ENCODE measurements at places on chromosomes 2 and 18. TPM values are rescaled to one million over a fixed set of nuclear protein-coding genes. Genes with fewer than 3 reads are reported as not detected.

DNA sequence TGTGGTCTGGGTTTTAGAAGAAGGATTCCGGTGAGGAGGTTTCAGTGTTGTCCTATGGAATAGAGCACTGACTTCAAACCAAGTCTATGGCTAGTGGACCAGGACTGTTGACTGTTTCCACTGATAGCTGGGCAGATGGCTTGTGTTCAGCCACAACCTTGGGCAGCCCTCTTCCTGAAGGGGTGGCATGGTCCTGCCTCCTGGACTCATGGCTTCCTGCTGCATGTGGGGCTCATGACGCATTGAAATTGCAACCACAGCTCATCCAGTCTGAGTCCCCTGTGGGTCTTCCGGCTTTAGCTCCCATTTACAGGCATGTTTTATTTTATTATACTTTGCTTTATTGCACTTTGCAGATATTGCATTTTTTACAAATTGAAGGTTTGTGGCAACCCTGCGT is 105.0 kb downstream of the B3GNT2 start:
- DNase-seq: no peak

GRCh38 chr2:70356941-70357683 is 55.2 kb upstream of the FAM136A start:
- no peak for DNase-seq

Gene EPB41L3
- 2.7 TPM for total RNA-seq

GRCh38 chr2:60158262-60158661 is 395.2 kb downstream of the BCL11A start:
- DNase-seq: no peak

- DNase-seq: peak; percentile 67
These were observed 463 bp downstream of the SMC6 start for GRCh38 chr2:17752892-17753802.

- DNase-seq: peak; percentile 59
These were observed 69.9 kb upstream of the MAPRE2 start for GRCh38 chr18:34971313-34971712.

Gene CYBRD1
- 43.7 TPM for total RNA-seq

DNA sequence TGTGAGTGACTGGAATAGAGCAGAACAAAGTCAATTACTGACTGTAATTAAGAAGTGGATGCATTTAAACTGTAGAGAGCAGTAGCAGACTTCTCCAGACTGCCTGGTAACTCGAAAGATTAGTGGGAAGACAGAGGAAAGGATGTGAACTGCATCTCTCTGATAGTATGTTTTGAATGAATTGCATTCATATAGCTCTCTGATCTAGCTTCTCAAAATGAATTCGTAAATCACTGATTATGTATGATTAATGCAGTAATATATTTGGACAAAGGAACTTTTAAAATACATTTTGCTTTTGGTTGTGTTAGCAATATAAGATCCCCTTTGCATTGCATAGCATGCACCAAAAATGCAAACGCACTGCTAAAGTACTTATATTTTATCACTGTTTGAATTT is 304.0 kb downstream of the ARHGAP15 start:
- peak; percentile 26 for DNase-seq

- no peak for DNase-seq
These were observed 11.9 kb upstream of the NMUR1 start for GRCh38 chr2:231542136-231542535.

DNA sequence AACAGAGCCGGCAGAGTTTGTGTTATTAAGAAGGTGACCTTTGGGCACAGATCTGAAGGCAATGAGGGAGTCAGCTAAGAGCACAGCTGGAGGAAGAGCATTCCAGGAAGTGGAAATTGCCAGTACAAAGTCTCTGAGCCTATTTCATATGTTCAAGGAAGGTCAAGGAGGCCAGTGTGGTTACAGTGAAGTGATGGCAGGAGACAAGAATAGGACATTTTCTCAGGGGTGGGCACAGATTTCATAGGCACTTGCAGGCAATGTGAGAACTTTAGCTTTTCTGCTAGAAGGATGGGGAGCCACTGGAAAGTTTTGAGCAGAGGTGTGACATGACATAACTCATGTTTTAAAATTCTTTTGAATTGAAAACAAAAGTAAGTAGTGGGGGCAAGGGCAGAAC is 50.3 kb downstream of the ARHGAP25 start:
- no peak for DNase-seq

DNA sequence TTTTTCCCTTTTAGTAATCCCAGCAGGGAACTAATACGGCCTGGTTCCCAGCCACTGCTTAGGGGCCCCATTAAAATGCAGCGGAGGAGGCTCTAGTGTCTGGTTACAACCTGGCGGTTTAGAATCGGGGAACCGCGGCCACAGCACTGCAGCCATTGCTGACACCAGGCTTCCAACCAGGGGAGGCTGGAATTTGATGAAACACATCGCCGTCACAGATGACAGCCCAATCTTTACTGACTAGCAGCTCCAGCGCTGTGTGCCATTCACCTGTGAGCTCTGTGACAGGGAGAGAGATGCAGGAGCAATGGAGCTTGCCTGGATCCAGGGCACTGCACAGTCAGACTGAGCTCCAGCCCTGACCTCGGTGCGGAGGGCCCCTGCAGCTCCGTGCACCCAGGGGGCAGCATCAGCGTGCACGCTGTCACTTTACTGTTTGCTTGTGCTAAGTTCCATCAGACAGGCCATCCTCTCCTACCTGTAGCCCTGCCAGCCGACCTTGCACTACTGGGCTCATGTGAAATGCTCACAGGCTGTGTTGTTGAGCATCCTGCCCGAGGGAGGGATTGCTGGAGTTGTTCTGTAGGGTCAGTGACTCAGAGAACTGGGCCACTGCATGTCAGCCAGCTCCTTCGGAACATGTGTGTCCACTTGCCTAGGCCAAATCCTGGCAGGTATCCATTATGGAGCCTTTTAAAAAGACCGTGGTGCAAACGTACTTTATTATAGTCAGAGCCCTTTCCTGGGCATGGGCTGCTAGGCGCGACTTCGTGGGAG is 203.5 kb downstream of the SEPTIN10 start:
- DNase-seq: no peak

Gene ANKRD30B
- total RNA-seq: 0.57 TPM

GRCh38 chr2:99836690-99837605 is 305.4 kb downstream of the AFF3 start:
- DNase-seq: no peak

DNA sequence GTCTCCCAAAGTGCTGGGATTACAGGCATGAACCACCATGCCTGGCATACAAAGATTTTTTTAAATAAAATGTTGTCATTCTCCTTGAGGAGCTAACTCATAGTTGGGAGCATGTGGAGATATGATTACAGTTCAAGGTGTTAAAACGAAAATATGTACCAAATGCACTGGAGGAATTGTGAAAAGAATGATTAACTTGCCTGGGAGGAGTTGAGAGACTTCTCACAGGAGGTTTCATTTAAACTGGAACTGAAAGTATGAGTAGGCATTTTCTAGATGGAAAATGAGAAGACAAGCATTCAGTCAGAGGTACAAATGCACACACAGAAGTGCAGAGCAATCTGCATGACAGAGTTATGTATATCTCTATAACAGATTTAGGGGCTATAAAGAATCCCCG is 126.6 kb upstream of the PDE1A start:
- no peak for DNase-seq

Gene PDE1A
- 3.7 TPM for total RNA-seq

DNA sequence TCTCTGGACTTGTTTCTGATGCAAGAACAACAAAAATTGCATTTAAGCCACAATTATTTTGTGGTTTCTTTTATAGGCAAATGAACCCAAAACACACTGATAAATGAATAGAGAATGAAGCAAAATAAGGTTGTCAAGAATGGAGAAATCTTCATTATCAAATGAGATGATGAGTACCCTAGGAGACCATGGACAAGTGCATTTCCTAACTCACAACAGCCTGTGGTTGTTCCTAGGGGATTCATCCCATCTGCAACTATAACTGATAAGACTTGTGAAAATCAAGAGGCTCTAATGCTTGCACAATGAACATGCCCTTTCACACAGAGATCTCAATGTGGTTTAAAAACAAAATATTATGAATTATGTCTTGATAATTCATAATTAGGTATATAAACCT is 159.9 kb downstream of the PDE1A start:
- peak; percentile 33 for DNase-seq

DNA sequence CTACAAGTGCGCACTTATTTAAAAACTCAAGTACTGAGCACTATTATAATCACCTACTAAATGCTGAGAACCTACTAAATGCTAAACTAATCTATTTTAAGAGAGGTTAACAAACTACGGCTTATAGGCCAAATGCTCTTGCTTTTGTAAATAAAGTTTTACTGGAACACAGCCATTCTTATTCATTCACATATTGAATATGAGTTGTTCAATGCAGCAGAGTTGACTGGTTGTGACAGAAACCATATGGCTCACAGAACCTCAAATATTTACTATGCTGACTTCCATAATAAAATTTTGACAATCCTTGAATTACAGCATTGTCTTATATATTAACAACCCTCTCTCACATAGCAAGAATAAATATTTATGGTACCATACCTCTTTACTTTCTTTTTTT is 103.2 kb downstream of the ZNF521 start:
- DNase-seq: no peak

GRCh38 chr2:191638079-191638801 is 39.7 kb upstream of the NABP1 start:
- peak; percentile 74 for DNase-seq

DNA sequence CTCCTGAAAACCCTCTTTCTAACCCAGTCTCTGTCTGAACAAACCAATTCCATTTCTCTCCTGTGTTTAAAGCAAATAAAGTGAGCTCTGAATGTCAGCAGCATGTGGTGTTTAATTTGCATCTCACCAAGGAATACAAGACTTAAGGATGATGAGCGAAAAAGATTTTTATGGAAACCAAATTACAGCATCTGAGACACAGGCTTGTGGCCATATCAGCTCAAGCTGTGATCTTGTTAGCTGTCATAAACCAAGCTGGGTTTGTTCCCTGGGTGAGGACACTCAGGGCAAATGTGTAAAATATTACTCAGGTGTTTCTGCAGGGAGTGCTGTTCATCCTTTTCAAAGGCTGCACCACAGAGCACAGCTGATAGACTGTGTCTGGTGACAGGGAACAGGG is 129.3 kb upstream of the REV1 start:
- DNase-seq: no peak

Gene UPP2
- not detected for total RNA-seq

Gene CLIP4
- total RNA-seq: 15.9 TPM

- DNase-seq: no peak
These were observed 9.9 kb upstream of the MYL1 start for GRCh38 chr2:210324906-210325305.

Gene MC4R
- not detected for total RNA-seq

Gene EGR4
- not detected for total RNA-seq

DNA sequence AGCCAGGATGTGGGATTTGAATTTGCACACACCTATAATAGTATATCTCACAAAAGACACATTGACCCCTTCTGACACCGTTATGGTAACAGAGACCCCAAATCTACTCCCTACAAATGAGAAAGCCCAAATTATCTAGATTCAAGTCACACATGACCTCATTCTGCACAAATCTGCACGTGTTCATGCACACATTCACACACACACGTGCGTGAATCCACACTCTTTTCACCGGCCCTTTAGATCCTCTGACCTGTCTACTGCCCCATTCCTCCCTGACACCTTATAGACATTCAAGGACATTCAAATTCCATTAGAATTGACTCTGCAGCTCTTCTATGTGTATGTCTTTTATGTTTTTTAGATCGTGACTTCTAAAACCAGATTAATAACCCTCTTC is 627.8 kb upstream of the ID2 start:
- no peak for DNase-seq

GRCh38 chr18:36942264-36942663 is 113.3 kb downstream of the KIAA1328 start:
- DNase-seq: peak; percentile 3

Gene CCDC142
- total RNA-seq: 7.8 TPM

- DNase-seq: no peak
These were observed 144.8 kb downstream of the SMAD7 start for GRCh38 chr18:48805826-48806535.

DNA sequence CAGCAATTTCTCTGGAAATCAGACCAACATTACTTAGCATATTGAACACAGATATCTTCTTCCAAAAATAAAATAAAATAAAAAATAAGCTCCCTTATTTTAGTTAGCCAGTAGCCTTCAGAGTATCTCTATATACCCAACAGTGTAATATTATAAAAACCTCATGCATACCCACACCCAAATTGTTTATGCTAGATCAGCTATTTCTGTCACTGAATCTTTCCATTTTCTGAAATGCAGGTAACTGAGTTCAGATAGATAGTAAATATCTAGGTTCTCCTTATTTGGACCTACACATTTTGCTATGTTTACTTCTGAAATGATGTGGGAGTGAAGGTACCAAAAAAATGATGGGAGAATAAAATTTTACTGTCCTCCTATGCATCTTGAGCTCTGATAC is 39.9 kb downstream of the TTC21B start:
- DNase-seq: no peak

DNA sequence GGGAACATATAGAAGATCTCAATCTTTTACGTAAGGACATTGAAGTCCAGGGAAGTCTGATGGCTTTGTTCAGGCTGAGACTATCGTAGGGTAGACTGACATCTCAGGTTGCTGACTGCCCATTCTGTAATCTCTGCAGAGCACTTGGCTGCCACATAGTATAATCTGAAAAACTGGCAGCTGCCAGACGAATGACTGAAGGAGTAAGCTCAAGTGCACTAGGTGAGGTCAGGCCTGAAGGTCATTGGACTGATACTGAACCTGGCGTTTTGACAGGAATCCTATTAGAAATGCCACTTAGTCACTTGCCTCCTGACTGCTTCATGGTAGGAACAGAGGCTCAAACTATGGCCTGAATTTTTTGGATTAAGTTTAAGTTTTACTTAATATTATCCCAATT is 23.5 kb downstream of the GPD2 start:
- peak; percentile 34 for DNase-seq

Gene PAIP2B
- total RNA-seq: 0.81 TPM

DNA sequence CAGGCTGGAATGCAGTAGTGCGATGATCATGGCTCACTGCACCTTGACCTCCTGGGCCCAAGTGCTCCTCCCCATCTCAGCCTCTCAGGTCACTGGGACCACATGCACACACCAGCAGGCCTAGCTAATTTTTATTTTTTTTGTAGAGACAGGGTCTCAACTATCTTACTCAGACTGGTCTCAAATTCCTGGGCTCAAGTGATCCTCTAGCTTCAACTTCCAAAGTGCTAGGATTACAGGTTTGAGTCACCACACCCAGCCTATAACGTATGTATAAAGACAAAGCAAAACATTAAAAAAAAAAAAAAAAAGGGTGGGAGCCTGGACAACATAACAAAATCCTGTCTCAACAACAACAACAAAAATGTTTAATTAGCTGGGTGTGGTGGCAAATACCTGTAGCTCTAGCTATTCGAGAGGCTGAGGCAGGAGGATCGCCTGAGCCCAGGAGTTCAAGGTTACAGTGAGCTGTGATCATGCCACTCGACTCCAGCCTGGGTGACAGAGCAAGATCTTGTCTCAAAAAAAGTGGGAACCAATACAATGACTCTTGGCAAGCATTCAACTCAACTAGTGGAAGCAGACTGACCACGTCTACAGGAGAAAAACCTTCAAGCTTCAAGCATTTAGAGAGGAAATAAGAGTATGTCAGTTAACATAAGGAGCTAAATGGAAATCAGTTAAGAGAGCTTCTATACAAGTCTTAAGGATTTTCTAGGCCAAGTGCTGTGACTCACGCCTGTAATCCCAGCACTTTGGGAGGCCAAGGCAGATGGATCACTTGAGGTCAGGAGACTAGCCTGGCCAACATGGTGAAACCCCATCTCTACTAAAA is 2.6 kb downstream of the GTF3C2 start:
- peak; percentile 38 for DNase-seq
